ENCODE measurements at places on chromosomes 7 and 10.
A peak's percentile ranks its signal among the peaks of the same experiment; 100 is the strongest.

DNA sequence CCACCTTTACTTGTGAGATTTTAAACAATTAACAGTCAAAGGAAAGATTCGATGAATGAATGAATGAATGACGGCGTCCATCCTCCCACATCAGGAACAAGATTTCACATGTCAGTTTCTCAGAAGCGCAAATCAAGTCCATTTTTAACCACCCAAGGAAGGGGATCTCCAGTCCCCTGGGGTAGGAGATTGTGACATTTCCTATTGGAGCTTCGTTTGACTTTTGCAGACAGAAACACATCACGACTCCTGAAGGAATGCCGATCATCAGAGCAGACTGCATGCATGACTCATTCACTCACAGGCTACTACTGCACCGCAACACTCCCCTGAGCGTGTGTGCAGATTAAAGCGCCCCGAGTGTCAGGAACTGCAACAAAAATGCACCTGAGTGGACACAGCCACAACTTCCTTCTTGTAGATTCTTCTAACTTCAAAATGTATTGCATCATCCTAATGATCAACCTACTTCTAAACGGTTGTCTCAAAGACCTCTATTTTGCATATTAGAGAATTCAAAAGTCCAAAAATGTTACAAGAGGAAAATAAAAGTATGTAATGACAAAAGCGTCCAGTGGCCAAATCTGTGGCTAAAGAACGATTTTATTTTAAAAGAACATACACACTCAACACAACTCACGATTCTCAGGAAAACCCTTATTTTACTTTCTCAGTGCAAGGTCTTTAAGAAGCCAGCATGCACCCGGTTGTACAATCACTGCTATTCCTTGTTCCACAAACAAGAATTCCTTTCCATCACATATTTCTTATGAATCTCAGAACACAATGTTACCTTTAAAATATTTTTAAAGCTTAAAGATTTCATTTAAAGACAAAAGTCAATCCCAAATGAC lies 172.6 kb downstream of the FAM107B start:
- no peak for DNase-seq

GRCh38 chr7:49623943-49624342 lies 149.5 kb upstream of the VWC2 start:
- no peak for DNase-seq

DNA sequence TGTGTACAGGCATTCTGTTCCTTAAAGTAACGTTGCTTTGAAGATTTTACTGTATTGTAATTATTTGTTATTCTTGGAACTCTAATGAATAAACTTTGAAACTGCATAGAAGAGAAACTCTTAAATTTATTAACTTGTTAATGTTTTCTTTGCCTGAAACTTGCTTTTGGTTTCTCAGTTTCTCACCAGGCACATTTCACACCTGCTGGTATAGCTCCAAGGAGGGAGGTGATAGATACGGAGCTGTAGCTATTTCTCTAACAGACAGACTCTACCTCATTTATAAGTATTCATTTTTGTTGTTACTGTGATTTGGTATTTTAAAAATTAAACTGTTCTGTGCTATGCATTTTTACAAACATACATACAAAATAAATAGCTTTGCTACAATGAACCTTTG lies 32.7 kb downstream of the R3HCC1L start:
- DNase-seq = no peak

DNA sequence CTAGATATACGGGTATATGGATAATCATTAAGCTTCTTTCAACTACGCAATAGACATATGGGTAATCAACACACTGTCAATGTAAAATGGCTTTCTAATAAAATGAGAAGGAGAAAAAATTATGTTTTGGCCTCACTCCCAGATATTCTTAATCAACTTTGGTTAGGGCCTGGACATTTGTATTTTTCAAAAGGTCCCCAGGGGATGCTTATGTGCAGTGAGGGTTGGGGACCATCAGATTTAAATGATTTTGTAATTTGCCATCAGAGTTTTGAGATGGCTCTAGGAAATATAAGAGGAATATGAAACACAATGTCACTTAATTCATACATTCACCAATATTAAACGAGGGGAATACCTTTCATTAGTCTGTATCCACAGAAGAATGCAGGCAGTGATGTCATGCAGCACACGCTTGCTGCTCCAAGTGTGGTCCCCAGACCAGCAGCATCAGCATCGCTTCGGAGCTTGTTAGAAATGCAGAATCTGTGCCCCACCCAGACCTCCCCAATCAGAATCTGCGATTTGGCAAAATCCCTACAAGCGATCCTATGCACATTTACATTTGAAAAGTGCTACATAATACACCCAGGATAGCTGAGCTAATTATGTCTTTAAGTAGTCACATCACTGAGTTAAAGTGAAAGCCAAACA lies 75.1 kb downstream of the INHBA start:
- DNase-seq = no peak

DNA sequence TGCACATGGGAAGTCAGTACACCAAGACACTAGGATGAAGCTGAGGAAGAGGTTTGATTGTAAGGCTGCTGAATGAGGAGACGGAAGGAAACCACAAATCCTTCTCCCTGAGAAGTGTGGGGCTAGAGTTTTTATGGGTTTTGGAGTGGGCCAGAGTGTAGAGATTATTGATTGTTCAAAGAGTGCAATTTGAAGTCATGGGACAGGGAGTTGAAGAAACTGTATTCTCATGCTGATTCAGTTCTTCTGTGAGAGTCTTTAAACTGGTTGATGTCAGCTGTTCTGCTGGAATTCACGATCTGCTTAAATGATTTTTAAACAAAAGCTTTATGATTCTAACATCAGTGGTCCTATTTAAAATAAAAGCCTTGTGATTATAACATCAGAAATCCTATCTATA lies 91.2 kb downstream of the CSTF2T start:
- no peak for DNase-seq

GRCh38 chr7:73742753-73743641 lies 4.4 kb upstream of the ABHD11 start:
- peak; percentile 98 for DNase-seq

DNA sequence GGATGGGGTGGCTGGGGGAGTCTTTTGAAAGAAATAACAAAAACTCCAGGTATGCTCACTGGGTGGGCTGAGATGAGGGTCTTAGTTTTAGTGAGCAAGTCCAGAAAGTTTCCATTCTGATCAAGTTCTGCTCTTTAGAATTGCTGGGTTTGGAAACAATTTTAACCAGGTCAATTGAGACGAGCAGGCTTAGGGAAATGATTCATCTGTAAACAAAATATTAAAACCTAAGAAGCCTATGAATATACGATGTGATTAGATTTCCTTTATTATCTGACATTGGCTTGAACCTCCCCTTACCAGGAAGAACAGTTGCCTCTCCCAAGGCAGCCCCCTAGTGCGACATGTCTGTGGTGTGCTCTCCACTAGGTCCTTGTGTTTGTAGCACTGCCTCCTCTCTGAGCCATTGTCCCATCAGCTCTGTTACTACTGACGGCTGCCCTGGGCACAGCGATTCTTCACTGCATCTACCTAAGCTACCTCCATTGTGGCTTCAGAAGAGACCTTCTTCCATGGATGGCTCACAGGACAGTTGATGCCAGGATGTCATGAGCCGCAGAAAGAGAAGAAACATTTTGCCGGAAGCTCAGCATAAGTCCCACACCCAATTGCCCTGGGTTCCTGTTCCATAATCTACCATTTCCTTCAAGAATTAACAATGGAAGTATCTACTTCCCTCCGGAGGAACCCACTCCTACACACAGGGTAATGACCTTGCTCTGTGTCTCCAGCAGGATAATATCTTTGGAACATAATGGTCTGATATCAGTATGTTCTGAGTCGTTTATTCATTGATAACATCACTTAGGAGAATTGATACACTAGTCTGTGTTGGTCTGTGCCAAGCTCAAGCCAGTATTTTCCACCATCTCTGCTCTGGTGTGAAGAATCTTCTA lies 95.1 kb upstream of the ITGB1 start:
- no peak for DNase-seq

DNA sequence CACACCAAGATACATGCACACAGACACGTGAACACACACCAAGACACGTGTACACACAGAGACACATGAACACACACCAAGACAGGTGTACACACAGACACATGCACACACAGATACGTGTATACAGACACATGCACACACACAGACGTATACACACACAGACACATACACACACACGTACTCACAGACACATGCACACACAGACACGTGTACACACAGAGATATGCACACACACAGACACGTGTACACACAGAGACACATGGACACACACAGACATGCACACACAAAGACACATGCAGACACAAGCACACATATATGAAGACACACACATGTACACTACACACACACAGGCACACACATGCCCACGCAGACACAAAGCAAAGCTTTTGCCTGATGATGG lies 134.6 kb downstream of the TCERG1L start:
- peak; percentile 1 for DNase-seq

DNA sequence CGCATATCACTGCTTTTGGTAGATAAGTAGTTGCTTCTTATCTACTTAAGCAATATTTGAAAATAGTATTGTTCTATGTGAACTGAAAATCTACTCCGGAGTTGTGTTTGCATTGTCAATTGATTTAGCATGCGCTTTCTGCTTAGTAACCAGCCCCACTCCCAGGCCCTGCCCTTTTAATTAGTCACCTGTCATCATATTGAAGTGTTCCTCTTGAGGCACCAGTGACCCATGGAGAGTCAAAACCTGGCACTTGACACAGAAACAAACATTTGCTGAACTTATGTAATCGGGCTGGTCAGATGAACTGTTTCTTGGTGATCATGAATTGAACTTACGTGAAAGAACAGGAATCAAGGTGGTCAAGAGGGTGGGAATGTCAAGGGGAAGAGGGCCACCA lies 27.8 kb upstream of the CDHR3 start:
- no peak for DNase-seq

DNA sequence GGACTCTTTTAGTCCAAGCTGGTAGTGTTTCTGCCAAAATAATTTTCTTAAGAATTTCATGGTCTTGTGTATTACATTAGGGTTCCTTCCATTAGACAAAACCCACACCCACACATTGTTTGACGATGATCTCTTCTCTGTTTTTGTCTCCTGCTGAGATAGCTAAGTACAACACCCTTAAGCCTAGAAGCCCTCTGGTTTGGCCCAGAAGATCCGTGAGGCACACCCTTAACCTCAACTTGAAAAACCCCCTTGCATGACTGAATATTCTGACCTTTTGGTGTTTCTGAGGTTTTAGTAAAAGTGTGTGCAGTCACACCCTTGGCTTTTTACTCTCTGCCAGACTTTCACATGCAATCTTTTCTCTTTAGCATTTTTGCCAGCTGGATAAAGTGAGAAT lies 29.3 kb upstream of the ERCC6 start:
- no peak for DNase-seq

Data from progenitor cell of endocrine pancreas (in vitro differentiated cells).